ENCODE measurements at places on chromosomes 1 and 21.

DNA sequence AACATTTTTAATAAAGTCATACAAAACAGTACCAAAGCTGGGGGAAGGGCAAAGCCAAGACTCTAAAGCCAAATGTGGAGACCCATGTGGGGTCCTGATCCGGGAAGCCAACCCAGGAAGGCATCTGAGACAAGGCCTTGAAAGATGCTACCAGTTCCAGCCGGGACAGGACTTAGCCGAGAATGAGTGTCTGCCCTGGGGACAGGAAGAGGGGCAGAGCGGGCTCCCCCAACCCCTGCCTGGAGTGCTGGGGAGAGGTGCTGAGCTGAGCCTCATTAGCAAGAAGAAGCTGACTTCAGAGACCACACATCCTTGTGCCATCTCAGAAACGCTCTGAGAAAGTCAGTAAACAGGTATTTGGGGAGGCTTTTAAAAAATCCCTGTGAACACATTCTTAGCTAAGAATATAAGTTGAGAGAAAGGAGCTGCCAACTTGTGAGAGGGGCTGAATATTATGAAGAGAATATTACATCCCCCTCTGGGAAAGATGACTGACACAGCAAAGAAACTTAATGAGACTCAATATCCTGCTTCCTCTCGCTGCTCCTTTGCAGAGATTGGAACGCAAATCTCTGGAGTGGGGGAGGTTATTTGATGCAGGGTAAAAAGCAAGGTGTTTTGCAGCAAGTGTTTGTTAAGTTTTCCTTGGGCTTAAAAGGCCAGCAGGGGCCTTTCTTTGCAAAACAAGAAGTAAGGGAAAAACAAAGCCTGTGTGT lies 103.3 kb upstream of the KCND3 start:
- DNase-seq = no peak

- no peak for DNase-seq
Measured at GRCh38 chr1:116825207-116825719, 71.0 kb downstream of the CD2 start.

GRCh38 chr1:160558660-160559380 lies 20.5 kb downstream of the CD84 start:
- no peak for DNase-seq

DNA sequence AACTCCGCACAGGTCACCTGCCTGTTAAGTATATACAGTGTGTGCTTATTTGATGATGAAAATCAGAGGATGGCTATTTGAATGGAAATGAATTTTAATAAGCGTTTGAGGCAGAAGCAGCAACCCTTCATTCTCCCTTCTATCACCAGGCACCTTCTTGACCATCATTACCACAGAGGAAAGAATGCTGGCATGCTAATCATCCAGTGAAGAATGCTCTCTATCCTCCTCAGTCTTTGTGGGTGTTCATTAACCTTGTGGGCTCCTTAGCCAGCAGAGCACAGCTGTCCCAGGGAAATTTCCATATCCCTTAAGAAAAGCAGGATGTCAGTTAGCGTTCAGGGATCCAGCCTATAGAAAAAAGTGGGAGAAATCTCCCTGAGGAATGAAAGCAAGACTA lies 428.0 kb upstream of the CAMK1G start:
- no peak for DNase-seq

DNA sequence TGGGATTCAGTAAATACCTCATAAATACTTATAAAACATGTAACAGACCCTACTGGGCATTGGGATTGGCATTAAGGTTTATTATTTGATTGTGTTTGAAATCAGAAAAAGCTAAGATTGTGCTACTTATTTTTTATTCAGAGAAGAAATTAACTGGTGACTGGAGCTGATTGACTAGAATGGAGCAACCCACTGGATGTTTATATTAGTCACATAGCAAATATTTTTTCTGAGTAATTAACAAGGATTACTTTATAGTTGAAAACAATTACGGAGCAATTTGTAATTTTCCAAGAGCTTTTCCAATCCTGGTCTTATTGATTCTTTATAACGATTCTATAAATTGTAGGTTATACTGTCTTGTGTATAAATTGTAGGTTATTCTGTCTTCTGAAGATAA lies 208.7 kb downstream of the HLX start:
- no peak for DNase-seq

DNA sequence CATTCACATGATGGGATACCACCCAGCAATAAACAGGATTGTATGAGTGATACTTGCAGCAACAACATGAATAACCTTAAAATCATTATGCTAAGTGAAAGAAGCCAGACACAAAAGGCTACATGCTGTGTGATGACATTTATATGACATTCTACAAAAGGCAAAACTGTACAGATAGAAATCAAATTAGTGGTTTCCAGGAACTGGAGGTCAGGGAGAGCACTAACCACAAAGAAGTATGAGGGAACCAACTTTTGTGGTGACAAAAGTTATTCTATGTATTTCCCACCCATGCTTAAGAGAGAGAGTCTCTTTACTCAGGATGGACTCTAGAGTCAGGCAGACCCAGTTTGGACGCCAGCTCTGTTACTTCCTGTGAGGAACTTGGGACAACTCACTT lies 364.5 kb upstream of the DAB1 start:
- DNase-seq = no peak

DNA sequence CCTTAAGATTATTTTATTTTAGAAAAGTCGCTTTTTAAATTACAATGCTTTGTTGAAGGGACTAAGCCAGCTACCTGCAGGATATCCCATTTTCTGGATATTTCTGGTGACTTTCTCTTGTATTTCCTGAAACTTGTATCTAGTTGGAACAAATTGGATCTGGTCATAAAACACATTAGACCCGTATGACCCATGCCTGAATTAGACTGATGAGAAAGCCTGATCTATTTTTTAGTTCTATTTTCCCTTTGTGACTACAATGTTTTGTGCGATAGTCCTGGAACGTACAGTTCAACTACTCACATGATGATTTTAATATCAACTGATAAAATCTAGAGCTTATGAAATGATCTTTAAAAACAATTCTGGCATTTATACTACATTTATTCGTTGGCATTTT lies 151.8 kb downstream of the RHOU start:
- no peak for DNase-seq

GRCh38 chr1:226223786-226224244 lies 351 bp downstream of the MIXL1 start:
- peak; percentile 77 for DNase-seq

Data from activated CD4-positive, alpha-beta T cell treated with anti-CD3 and anti-CD28 coated beads, Interleukin-2, amount 10 ng/mL, durations not matched to agents 24 days and 14 days (primary cell).